ENCODE measurements at places on chromosomes 4 and X.

DNA sequence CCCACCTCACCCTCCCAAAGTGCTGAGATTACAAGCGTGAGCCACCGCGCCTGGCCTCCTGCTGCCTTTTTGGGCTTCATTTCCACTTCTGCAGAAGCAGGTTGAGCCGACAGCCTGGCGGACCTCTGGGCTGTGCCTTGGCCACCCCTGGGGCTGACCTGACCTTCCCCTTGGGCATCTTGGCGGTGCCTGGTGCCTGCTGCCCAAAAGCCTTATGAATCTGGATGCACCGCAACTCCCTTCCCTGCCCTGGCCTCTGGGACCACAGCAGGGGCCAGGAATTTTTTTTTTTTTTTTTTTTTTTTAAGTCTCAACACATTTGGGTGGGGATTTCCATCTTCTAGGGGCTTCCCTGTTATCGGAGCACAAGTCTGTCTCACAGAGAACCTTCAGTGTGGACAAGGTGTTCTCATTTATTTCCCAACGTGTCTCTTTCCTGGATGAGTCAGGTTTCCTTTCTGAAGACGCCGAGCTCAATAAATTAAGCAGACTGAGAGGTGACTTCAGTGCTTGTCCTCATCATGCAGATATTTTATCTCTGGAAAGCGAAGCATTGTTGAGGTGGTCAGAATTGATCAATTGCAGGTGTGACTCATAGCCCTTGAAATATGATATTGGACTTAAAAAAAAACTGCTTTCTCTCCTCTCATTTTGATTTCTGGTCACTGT lies 79.7 kb downstream of the SHROOM2 start:
- no peak for DNase-seq

DNA sequence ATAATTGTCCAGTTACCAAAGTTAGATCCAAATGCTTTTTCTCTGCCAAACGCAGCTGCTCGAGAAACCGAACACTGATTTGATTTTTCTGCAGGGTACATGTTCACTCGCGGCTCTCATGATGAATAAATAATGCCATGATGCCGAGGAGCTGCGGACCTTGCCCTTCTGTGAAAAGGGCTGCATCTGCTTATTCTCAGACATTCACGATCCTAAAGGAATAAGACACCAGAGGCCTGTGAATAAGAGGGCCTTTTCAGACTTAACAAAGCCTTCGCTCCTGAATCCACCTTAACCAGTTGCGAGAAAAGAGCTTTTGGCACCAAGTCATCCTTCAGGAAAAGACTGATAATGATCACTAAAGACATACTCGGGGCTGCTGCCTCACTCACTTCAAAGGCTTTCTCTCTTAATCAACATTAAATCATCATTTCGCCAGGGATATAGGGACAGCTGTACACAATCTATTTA lies 147.5 kb downstream of the FBXO8 start:
- DNase-seq = no peak

DNA sequence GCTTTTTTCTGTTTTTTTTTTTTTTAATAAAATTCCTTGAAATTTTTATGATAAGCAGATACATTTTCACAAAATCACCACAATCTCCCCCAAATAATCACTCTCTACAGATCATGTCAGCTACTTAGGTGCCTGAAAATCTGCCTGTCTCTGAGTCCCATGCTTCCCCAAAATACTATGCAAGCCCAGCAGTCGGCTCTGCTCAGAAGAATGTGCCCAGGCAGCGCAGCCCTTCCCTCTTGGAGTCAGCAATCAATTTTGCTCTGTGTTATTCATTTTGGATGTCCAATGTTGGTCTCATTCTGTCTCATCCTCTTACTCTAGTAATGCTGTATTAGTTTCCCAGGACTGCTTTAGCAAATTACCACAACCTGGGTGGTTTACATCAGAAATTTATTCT lies 24.9 kb upstream of the C1QTNF7 start:
- no peak for DNase-seq

DNA sequence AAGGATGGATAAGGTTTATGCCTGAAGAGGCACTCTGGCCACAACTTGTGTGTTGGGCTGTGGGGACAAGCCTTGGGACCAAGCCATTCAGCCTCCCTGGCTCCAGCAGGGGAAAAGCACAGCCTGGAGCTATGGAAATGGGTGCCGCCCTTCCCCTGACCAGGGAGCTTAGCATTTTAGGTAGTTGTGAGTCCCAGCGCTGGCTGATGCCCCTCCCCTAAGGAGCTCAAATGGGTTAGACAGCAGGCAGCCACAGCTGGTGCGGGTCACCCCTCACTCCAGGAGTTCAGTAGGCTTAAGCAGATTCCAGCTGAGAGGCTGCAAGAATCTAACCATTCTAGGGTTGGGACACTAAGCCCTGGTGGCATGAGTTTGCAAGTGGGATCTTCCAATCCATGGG lies 172.9 kb downstream of the KCNIP4 start:
- DNase-seq = no peak

- no peak for DNase-seq
Observed at GRCh38 chrX:46321676-46322075, 223.5 kb downstream of the ZNF674 start.

- no peak for DNase-seq
Observed at GRCh38 chr4:169164669-169165415, 105.9 kb downstream of the SH3RF1 start.

DNA sequence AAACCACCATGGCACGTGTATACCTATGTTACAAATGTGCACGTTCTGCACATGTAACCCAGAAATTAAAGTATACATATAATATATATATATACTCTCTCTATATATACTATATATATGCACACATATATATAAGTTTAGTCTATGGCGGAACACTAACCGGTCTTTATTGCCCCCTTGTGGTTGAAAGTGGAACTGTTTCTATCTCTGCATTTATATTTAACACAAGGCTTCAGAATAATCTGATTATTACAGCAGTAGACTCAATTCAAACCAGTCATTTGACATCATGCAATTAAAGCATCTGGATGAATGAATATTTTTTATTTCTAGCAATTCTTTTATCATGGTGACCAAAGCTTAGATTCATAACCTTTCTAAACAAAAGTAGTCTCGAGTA lies 14.6 kb downstream of the RAB9B start:
- DNase-seq = peak; percentile 8

DNA sequence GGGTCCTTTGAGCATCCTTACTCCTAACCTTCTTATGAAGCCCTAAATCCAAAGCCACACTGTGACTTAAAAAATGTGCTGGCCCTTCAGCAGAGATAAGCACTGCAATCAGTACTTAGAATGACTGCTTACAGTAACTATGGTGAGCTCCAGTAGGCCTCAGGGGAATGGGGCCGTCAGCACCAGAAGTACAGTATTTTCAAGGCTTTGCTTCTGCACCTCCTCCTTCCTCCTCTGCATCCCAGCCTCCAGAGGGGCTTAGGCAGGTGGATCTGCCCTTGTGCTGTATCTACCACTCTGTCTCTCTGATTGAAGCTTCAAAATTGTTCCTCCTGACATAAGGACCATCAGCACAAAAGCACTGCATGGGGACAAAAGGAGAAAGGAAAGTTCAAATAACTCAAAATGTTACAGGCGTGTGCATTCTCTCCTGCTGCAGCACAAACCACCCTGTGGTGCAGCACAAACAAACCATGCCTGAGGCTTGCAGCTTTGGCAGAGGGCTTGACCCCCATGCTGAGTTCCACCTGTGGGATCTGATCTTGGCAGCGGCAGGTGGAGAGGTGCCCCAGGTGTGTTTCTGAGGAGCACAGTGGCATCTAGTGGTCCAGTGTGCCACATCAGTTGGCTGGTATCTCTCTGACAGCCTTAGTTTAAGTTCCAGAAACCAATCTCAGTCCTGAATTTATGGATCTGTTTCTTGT lies 164.7 kb downstream of the SOWAHB start:
- DNase-seq = no peak

GRCh38 chr4:105184316-105184980 lies 37.8 kb downstream of the TET2 start:
- no peak for DNase-seq

DNA sequence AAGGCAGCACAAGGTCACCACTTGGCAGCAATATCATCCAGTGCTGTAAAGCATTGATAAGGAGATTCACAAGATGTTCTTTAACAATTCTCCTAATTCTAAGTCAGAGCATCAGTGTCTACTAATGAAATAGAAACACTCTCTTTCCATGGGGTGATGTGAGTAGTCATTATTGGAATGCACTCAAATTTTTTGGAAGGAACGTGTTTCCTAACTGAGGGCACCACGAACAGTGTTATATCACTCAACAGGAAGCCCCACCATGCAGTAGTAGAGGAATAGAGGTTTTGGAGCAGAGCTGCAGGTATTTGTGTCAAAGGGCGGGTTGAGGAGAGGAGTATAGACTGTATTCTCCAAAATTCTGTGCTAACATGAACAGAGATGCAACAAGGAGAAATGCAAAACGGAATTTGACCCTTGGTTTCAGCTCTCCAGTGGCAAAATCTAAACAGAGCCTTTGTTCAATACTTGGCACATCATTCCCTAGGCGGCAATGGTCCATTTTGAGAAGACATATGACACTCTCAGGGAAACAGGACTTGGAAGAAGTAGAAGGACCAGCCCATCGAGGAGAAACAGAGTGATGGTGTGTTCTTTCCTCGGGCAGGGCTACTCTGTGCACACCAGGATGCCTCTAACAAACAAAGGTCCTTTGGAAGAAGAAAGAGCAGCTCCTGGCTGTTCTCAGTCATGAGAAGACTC lies 98.9 kb downstream of the CPEB2 start:
- no peak for DNase-seq

DNA sequence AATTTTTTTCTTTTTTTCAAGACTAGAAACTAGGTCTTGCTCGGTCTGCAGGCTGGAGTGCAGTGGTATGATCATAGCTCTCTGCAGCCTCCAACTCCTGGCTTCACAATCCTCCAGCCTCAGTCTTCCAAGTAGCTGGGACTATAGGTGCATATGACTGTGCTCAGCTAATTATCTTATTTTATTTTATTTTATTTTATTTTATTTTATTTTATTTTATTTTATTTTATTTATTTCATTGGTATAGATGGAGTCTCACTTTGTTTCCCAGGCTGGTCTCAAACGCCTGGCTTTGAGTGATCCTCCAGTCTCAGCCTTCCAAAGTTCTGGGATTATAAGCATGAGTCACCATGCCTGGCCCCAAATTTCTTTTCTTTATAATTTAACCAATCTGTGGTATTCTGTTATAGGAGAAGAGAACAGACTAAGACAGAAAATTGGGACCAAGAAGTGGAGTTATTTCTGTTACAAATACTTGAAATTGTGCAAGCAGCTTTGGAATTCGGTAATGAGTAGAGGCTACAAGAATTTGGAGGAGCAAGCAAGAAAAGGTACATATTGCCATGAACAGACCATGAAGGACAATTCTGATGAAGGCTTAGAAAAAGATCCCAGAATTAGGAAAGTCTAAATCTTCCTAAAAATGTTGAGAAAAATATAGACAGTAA lies 4.0 kb upstream of the PRDM5 start:
- no peak for DNase-seq

DNA sequence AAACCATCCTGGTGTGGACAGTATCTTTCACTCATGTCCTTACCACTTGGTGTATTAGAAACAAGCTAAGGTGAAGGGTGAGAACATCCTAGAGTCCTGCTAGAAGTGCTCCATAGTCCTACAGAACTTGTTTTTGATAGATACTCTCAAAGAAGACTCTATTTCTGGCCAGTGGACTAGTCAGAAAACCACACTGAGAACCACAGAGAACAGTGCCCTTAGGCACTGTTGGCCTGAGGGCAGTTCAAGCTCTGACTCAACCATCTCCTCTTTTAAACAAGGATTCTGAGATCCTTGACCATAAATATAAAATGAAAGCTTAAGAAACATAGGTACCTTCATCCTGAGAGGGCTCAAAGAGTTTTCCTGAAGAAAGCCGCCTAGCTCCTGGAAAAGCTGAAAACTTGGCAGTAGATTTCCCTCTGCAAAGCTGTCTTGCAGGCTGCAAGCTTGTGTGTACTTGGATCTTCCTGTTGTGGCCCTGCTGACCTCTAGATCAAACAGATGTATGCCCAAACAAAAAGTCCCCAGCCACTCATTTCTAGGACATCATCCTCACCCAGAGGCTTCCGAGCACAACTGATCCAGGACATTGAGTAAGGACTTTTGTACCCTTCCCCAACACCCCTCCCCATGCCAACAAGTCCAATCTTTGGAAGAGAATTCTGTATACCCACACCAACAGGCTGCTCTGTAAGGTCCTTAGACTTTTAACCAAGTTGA lies 111.6 kb upstream of the CXCL13 start:
- DNase-seq = no peak

GRCh38 chrX:113384628-113385027 lies 544.0 kb upstream of the AMOT start:
- DNase-seq = no peak

- no peak for DNase-seq
Observed at GRCh38 chrX:79367907-79368306, 773 bp upstream of the ITM2A start.

GRCh38 chrX:101377547-101377946 lies 8.4 kb downstream of the BTK start:
- DNase-seq = no peak

- no peak for DNase-seq
Observed at GRCh38 chr4:116881077-116881476, 204.3 kb downstream of the TRAM1L1 start.

- DNase-seq = no peak
Observed at GRCh38 chr4:113637363-113637762, 124.2 kb downstream of the CAMK2D start.

DNA sequence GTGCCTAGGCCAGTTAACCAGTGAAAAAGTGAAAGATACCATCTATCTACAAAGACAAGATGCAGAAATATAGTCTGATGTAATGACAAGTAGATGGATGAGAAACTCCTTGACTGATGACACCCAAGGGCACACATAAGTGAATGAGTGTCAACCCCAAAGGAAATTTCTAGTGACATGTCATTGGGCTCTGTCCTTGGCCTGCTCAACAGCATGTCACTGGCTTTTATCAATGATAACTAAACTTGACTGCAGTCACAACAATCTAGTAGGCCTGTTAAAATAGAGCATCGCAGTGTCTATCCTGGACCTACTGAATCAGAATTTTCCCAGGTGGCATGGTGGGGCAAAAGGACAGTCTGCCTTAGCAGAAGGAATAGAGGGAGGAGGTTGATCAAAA lies 155.8 kb downstream of the TSPAN5 start:
- no peak for DNase-seq

DNA sequence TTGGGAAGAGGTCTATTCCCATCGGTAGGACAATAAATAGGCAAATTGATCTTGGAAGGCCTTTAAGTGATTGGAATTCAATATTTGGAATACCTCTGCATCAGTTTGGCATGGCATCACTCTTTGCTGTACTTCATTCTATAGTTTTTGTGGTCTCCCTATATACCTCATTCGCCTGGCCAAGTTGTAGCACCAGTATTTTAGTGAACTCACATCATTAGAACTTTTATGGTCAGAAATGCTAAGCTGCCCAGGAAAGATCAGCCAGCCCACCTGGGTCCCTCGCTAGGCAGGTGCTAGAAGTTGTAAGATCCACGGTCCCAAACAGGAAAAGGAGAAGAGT lies 40.3 kb downstream of the ZCCHC13 start:
- DNase-seq = no peak

- DNase-seq = no peak
Observed at GRCh38 chr4:139521754-139522401, 34.1 kb downstream of the SETD7 start.

- no peak for DNase-seq
Observed at GRCh38 chr4:65599340-65599739, 70.9 kb downstream of the EPHA5 start.

Measured in GDM1 (cell line).